Testis (tissue), 5 donors: ENCODE measurements at places on chromosomes 12 and 14. TPM values are rescaled to one million over a fixed set of nuclear protein-coding genes. Genes with fewer than 3 reads are reported as not detected.

Gene SERPINA3
- 28.2 TPM for polyA plus RNA-seq

DNA sequence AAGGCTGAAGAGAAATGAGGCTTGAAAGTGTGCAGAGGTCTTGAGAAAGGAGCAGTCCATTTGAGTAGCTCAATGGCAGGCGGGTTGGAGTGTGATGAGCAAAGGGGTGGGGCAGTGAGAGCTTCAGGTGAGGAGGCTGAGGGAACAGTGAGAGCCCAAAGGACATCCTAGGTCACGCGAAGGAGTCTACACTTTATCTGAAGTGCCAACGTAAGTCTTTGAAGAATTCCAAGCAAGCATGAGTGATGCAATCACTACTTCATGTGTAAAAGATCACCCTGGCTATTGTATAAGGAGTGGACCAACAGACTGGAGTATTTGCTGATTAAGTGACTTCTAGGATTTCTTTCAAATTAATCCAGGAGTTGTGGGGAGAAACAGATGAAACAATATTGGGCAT lies 159.9 kb upstream of the HIF1A start:
- no peak overlapping the region for H3K4me3 ChIP-seq
- H3K27me3 ChIP-seq, result no peaks in the 10 kb centered on the region
- H3K4me1 ChIP-seq, result peaks cover 28% of the 10 kb centered on the region
- DNase-seq, result no peak
- H3K27ac ChIP-seq, result no peak overlapping the region
- no peaks in the 10 kb centered on the region for H3K36me3 ChIP-seq

GRCh38 chr14:105968291-105968690 lies 441.9 kb downstream of the TMEM121 start:
- no peak overlapping the region for H3K4me3 ChIP-seq
- DNase-seq, result no peak
- no peaks in the 10 kb centered on the region for H3K36me3 ChIP-seq
- H3K27me3 ChIP-seq, result no peaks in the 10 kb centered on the region
- no peak overlapping the region for H3K27ac ChIP-seq

- no peaks in the 10 kb centered on the region for H3K4me1 ChIP-seq
- peak; percentile 15 for DNase-seq
- no peaks in the 10 kb centered on the region for H3K36me3 ChIP-seq
- peak overlapping the region; percentile 74 for H3K27ac ChIP-seq
- H3K27me3 ChIP-seq, result no peaks in the 10 kb centered on the region
Observed at GRCh38 chr14:32897698-32898064, 41.0 kb upstream of the NPAS3 start.

Gene MYRFL
- polyA plus RNA-seq, result 8.0 TPM

Gene TMEM132C
- polyA plus RNA-seq, result 3.3 TPM

Gene TSHR
- polyA plus RNA-seq, result 0.88 TPM
